ENCODE measurements at places on chromosomes 4 and X.

DNA sequence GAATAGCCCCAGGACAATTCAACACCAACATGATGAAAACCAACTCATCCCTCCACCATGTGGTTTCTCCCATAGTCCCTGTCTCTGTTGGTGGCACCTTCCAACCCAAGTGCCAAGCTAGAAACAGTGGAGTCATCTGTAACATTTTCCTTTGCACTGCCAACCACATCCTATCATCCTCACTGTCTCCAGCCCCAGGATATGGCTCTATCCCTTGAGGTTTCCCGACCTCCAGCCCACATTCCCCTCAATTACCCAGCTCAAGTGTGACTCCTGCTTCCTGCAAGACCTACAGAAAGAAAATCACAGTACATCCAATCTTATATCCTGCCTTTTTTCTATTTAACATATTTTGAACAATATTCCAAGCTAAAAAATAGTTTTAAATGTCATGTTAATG lies 24.2 kb downstream of the PNMA6F start:
- DNase-seq, result no peak

DNA sequence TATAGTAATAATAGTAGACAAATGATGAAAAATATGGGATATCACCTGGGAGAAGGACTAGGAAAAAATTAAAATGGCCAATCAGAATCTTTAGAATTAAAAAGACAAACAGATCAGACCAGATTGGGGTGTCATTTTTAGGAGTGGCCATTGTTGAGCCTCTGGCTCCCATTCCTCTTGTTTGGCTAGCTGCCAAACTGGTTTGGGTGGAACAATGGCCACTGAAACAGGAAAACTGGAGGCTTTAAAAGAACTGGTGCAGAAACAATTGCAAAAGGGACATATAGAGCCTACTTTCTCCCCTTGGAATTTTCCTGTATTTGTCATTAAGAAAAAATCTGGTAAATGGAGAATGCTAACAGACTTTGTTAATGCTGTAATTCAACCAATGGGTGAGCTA lies 294.8 kb upstream of the DKK2 start:
- no peak for DNase-seq

DNA sequence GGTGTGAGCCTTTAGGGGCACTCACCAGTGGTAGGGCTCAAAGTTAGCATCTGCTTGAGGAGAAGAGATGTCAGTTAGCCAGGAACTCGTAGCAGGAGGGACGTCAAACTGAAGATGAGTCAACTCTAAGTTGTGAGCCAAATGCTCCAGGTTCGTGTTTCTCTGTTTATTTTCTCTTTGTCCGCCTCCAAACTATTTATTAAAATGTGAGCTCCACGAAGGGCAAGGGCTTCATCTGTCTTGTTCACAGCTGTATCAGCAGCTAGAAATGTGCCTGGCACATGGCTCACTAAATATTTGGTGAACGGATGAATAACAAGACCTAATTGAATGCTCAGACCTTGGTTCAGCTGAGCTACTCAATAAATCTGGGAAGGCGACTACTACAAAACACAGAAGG lies 248.9 kb downstream of the BCOR start:
- DNase-seq, result peak; percentile 87

DNA sequence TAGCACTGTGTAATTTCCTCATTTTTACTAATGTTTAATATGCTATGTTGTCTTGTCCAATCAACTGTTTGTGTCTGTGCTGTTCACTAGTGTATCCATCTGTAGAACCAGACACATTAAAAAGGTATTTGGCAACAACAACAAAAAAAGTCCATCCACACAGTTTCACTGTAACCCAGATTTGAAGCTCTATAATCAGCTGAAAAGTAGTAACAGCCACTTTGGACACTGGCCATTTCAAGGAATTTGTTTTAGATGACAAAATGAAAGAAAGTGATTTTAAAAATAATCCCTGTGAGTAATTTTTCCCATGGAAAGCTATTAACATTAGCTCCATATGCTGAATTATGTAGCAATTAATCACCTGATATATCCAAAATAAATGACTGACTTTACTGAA lies 2.2 kb upstream of the FBXL5 start:
- peak; percentile 27 for DNase-seq

DNA sequence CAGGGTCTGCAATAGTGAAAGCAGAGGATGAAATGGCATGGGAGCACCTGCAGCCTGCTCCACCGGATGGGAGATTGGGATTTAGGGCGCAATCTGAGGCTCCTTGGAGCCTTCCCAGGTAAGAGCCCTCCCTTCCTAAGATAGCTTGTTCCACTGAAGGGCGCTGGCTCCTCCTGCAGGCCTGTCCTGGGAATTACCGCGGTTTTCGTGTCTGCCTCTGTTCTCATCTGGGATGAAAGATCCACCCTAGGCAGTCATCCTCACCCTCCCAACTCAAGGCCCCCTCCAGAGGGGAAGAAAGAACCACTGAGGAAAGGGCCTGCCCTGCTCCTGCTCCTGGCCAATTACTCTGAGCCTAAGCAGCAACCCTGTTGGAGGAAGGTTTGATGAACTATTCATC lies 547.5 kb downstream of the SMARCA1 start:
- no peak for DNase-seq

- DNase-seq, result peak; percentile 94
Observed at GRCh38 chrX:16239211-16239610, 71.9 kb downstream of the MAGEB17 start.

- no peak for DNase-seq
Observed at GRCh38 chr4:87105101-87105845, 115.1 kb downstream of the KLHL8 start.

DNA sequence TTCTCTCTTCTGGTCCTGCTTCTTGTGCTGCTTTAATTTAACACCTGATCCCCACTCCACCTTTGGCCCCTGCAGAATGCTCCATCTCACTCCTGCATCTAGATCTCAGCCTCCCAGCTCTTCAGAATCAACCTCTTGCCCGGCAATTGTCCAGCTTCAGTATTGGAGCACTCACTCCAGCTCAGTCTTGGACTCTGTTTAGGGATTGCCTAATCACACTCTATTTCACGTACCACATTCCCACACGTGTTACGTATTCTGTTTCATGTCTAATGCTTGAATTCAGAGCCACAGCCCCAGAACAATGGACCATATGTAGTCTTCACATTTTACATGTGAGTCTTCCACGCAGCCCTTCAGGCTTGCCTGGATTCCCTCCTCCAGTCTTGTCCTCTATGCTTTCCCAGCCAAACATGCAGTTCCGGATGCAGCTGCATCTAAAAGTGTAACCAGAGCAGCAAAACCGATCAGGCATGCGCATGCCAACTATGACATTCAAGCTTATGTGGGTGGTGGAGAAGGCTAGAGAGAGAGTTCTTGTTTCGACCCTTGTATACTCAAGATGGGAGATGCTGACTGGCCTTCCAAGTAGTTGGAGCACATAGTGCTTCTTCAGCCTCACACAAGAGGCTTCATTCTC lies 105.2 kb upstream of the FAM9A start:
- no peak for DNase-seq

GRCh38 chr4:6913350-6913905 lies 3.8 kb downstream of the TBC1D14 start:
- DNase-seq, result no peak

GRCh38 chrX:113512700-113513395 lies 672.2 kb upstream of the AMOT start:
- peak; percentile 74 for DNase-seq

DNA sequence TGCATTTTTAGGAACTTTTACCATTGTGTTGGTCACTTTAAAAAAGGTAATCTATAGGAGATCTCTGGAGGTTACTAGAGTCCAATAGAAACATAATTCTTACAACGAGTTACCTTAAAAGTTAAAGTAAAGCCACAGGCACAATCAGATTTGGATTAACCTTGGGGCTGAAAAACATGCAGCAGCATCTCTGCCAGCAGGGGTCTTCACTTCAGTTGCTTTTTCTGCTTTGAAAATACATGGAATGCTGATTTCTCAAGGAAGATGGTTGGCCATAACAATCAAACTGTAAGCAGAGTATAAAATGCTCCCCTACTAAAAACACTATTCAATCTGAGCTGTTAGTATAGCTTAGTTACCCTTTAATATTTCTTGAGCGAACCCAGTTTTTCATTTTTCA lies 1072.3 kb upstream of the PCDH10 start:
- DNase-seq, result no peak

DNA sequence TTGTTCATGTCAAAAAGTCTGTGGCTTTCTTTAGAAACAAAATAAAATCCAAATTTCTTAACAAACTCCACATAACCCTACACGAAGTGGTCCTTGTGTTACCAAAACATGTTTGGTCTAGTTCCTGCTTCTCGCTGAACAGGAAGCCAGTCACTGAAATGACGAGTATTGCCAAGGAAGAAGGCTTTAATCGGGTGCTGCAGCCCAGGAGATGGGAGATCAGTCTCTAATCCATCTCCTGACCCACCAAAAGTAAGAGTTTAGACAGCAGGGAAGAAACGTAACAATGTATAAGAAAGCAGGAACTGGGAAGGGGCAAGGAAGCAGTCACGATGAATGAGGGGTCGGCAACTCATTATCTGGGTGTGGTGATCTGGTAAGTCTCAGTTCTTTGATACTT lies 144.6 kb upstream of the MAP9 start:
- DNase-seq, result no peak

GRCh38 chr4:111671756-111672155 lies 473.5 kb upstream of the FAM241A start:
- no peak for DNase-seq

DNA sequence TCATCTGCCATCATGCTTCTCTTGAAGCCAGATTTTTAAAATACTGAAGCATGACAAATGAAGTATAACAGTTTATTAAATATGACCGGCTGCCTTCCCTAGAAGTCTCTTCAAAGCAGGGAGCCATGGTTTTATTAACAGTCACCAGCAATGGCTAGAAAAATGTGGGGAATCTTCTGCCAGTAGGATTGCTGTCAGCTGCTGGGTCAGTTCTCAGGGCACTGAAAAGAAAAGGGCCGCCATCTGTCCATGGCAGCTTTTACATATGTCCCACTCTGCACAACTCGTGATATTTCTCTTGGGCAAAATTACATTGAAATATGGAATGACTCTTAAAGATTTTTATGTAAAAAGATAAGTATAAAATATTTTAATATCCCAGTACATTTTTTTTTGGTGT lies 2.8 kb downstream of the CCNG2 start:
- DNase-seq, result no peak

DNA sequence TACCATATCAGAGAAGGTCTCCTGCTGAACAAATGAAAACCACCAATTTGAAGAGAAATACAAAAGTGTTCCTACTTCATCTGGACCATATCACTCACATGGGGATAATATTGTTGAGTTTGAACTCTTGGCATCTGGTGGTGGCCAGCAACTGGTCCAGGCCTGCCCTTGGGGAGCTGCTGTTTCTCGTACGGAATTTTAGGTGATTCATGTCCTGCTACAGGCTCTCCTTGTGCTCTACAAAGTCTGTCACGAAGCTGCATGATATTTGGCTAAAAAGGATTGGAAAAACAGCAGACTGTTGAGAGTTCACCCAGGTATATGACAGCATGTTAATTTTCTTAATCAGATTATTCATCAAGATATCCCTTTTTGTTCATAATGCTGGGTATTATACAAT lies 42.2 kb downstream of the SEC31A start:
- no peak for DNase-seq

DNA sequence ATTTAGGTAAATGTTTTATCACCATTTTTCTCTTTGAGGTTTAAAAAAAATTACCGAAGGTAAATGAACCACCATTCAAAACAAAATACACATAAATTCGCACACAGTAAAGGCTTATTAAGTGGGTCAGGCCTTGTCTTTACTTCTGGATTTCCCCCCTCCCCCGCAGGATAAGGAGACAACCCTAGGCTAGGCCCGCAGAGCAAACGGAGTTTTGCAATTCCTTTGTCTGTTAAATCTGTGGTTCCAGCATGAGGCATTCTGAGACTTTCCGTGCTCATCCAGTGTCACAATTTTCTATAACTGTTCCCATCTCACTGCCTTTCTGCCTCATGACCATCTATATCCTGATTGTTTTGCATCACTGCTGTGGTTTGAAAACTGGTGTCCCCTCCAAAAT lies 307.4 kb downstream of the DCHS2 start:
- no peak for DNase-seq

- peak; percentile 68 for DNase-seq
Observed at GRCh38 chrX:49071877-49072711, 1.7 kb downstream of the PRAF2 start.

GRCh38 chr4:172996571-172997216 lies 171.9 kb upstream of the GALNT7 start:
- peak; percentile 87 for DNase-seq

- DNase-seq, result no peak
Observed at GRCh38 chrX:68203646-68204045, 229.6 kb downstream of the OPHN1 start.

DNA sequence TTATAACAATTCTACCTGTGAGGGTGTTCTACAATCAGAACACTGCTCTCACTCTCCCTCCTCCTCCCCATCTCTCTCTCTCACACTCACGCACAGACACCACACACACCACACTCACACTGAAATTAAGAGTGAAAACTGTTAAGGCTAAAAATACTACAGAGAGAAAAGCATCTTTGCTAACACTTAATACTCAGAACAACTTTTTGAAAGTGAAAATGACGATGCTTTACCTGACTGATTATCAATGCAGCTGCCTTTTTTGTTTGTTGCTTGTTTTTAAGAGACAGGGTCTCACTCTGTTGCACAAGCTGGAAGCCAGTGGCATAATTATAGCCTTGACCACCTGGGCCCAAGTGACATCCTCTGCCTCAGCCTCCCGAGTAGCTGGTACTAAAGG lies 222.4 kb downstream of the APBB2 start:
- no peak for DNase-seq

DNA sequence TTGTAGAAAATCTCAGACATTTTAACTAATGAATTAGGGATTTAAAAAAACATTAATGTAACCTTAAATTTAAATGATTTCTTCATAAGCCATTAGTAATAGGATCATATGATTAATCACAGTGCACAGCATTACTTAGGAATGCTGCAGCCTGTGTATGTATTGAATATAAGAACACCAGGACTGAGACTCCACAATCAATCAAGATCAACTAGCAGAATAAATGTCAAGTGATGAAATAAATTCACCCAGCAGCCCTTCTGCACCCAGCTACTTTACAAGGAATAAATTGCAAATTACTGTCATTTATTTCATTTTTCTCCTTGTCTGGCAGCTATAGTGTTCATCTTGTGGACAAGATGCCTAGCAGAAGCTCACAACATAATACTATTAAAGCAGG lies 46.5 kb downstream of the NEIL3 start:
- peak; percentile 40 for DNase-seq

GRCh38 chrX:97743014-97743413 lies 859.3 kb downstream of the RPA4 start:
- DNase-seq, result no peak

DNA sequence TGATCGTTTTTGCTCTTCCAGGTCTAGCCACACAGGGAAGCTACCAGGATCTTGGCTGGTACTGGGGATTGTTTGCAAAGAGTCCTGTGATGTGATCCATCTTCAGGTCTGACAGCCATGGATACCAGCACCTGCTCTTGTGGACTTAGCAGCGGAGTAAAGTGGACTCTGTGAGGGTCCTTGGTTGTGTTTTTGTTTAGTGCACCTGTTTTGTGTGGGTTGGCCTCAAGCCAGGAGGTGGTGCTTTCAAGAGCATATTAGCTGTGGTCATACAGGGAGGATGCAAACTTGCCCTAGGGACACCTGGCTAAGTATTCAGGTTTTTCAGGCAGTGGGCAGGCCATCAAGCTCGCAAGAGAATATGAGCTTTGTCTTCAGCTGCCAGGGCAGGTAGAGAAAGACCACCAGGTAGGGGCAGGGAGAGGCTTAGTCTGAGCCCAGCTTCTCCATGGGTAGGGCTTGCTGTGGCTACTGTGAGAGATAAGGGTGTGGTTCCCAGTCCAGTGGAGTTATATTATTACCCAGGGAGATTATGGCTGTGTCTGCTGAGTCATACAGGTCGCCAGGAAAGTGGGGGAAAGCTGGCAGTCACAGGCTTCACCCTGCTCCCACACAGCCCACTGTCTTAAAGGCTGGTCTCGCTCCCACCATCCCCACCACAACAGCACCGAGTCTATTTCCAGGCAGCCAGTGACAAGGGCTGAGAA lies 293.7 kb downstream of the PCDH18 start:
- no peak for DNase-seq

Data from astrocyte (in vitro differentiated cells and primary cell).